ENCODE measurements at places on chromosomes 4 and X. TPM values are rescaled to one million over a fixed set of nuclear protein-coding genes. Genes with fewer than 3 reads are reported as not detected.
A peak's percentile ranks its signal among the peaks of the same experiment; 100 is the strongest.

The MAGEA6 gene
- not detected for total RNA-seq

DNA sequence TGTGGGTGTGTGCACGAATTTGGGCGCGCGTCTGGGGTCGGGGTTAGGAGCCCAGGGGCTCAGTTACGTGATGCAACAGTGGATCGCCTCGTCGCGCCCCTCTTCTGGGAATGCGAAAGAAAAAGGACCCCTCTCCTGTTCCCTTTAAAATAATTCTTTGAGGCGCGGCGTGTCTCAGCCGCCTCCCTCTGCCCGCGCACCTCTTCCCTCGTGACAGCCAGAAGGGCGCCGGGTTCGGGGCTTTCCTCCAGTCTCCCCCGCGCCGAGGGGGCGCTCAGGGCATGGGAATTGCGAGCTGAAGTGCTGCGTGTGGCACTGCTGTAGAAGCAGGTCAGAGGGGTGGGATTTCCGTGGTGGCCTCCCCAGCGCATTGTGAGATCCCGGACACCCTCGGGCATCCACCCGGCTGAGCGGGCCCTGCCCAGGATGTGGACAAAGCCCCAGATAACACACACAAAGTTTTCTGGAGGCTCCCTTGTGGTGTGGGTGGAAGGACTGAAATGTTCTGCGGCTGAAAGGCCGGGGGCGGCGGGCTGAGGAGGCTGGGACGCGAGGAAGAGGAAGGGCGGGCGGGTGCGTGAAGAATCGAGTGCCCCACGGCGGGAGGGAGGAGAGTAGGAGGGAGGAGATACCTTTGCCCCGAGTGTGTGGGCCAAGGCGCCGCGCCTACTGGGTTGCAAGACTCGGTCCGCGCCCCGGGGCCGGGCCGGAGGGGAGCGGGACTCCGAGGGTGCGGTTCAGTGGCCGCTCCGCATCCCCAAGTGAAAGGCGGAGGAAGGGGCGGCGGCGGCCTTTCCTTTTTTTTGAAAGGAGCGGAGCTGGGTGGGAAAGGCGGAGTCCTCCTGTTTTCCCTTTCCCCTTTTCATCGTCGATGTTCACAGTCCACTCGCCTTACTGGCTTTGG, 752 bp downstream of the SEPTIN11 start:
- H3K27ac ChIP-seq, result peak overlapping the region; percentile 90
- H3K4me3 ChIP-seq, result peak overlapping the region; percentile 83
- H3K4me1 ChIP-seq, result peaks cover 45% of the 10 kb centered on the region
- H3K36me3 ChIP-seq, result no peaks in the 10 kb centered on the region
- DNase-seq, result no peak

- no peaks in the 10 kb centered on the region for H3K27me3 ChIP-seq
- no peaks in the 10 kb centered on the region for H3K4me1 ChIP-seq
- no peak overlapping the region for H3K4me3 ChIP-seq
- DNase-seq, result no peak
- H3K36me3 ChIP-seq, result no peaks in the 10 kb centered on the region
Measured at GRCh38 chr4:90543419-90544170, 416.4 kb downstream of the CCSER1 start.

The NUP62CL gene
- total RNA-seq, result 1.2 TPM

GRCh38 chr4:155248002-155248896, 39.8 kb downstream of the NPY2R start:
- H3K36me3 ChIP-seq, result no peaks in the 10 kb centered on the region
- no peak overlapping the region for H3K27ac ChIP-seq
- H3K27me3 ChIP-seq, result no peaks in the 10 kb centered on the region
- DNase-seq, result no peak

GRCh38 chr4:130356873-130357272, 1260.9 kb downstream of the C4orf33 start:
- no peak overlapping the region for H3K27ac ChIP-seq
- H3K4me3 ChIP-seq, result no peak overlapping the region
- H3K27me3 ChIP-seq, result no peaks in the 10 kb centered on the region
- H3K4me1 ChIP-seq, result no peaks in the 10 kb centered on the region

- H3K27ac ChIP-seq, result no peak overlapping the region
- no peak overlapping the region for H3K4me3 ChIP-seq
- H3K36me3 ChIP-seq, result no peaks in the 10 kb centered on the region
- H3K4me1 ChIP-seq, result no peaks in the 10 kb centered on the region
- H3K27me3 ChIP-seq, result no peaks in the 10 kb centered on the region
Measured at GRCh38 chr4:74320559-74321118, 12.4 kb downstream of the EPGN start.

The MAGIX gene
- total RNA-seq, result 3.2 TPM

GRCh38 chr4:8329859-8330761, 60.6 kb downstream of the HTRA3 start:
- H3K4me1 ChIP-seq, result peaks cover 23% of the 10 kb centered on the region
- no peak overlapping the region for H3K4me3 ChIP-seq
- no peaks in the 10 kb centered on the region for H3K36me3 ChIP-seq
- H3K27me3 ChIP-seq, result no peaks in the 10 kb centered on the region
- H3K27ac ChIP-seq, result peak overlapping the region; percentile 65

DNA sequence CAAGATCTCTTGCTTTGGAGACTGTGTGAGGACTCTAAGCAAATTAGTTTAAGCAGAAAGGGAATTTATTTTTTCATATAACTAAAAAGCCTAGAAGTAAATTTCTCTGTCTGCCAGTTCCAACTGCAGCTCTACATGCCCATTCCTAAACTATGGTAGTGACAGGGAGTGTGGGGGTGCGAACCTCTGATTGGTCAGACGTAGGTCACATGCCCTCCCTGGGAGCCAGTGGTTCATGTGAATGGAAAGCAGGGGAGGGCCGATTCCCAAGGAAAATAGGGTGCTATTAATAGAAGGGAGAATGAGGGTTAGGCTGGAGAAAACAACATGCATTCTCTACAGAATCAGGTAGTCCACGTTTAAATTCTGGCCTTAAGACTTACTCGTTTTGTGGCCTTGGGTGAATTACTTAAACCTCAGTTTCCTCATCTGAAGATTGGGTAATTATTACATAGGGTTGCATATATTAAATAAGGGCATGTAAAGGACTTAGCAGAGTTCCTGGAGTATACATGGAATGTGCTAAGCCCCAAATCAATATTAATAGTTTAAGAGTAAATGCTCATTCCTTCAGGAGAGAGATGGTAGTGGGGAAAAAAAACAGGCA, 7.2 kb downstream of the RAB33B start:
- no peak overlapping the region for H3K27ac ChIP-seq
- H3K4me3 ChIP-seq, result no peak overlapping the region
- no peak for DNase-seq
- H3K4me1 ChIP-seq, result peaks cover 57% of the 10 kb centered on the region

DNA sequence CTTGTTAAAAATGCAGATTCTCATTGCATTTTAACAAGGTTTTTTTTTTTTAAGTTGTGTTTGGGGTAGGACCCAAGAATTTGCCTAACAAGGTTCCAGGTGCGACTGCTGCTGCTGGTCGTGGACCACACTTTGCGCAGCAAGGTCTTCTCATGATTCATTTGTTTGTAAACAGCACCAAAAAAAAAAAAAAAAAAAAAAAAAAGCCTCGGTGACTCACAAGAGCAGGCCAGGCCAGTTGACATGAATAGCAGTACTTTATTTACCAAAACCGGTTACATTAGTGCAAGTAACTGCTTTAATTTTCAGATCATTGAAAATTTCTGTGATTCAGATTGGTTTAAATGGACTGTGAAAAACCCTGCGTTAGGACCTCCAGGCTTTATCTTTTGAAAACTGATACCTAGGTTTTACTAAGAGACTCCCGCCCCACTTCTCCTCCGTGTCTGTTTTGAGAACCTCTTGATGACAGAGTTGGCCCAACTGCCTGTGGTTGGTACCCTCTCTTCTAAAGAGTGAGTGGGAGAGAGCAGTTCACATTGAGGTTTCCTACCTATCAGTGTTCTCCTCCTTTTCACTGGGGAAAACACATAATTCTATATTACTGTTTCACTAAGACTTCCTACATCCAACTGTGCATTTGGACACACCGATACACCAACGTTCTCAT, 86.2 kb downstream of the PHEX start:
- H3K4me1 ChIP-seq, result no peaks in the 10 kb centered on the region
- no peaks in the 10 kb centered on the region for H3K27me3 ChIP-seq
- H3K27ac ChIP-seq, result no peak overlapping the region
- no peak overlapping the region for H3K4me3 ChIP-seq
- H3K36me3 ChIP-seq, result no peaks in the 10 kb centered on the region

DNA sequence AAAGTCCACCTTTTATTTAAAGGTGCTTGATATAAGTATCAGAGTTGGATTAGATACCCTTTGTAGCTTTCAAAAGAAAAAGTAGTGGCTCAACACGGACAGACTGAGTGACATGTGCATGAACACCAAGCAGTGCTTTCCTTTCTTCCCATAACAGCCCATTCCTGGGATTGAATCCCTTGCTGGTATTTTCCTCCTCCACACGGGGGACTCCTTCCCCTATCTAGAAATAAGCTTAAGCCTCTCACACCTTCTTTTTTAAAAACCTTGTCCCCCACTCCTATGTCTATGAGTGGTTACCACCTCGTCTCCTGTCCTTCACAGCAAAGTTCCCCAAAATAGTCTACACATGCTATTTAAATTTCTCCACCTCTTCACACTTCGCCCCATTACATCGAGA, 5.1 kb downstream of the AP1S2 start:
- H3K27ac ChIP-seq, result peak overlapping the region; percentile 62
- H3K36me3 ChIP-seq, result no peaks in the 10 kb centered on the region
- no peak for DNase-seq
- no peak overlapping the region for H3K4me3 ChIP-seq
- peaks cover 6% of the 10 kb centered on the region for H3K4me1 ChIP-seq
- H3K27me3 ChIP-seq, result no peaks in the 10 kb centered on the region

- H3K4me3 ChIP-seq, result no peak overlapping the region
- no peak for DNase-seq
- no peaks in the 10 kb centered on the region for H3K27me3 ChIP-seq
- H3K36me3 ChIP-seq, result peaks cover 4% of the 10 kb centered on the region
- no peaks in the 10 kb centered on the region for H3K4me1 ChIP-seq
Measured at GRCh38 chr4:169124661-169125060, 114.6 kb upstream of the CBR4 start.

The SLC7A11 gene
- total RNA-seq, result 0.29 TPM
